ENCODE measurements at places on chromosomes 11 and 22. TPM values are rescaled to one million over a fixed set of nuclear protein-coding genes. Genes with fewer than 3 reads are reported as not detected.

The FGF19 gene
- total RNA-seq: not detected

The PNPLA5 gene
- total RNA-seq: not detected

- DNase-seq: no peak
Measured at GRCh38 chr11:67178878-67179277, 59.8 kb downstream of the KDM2A start.

DNA sequence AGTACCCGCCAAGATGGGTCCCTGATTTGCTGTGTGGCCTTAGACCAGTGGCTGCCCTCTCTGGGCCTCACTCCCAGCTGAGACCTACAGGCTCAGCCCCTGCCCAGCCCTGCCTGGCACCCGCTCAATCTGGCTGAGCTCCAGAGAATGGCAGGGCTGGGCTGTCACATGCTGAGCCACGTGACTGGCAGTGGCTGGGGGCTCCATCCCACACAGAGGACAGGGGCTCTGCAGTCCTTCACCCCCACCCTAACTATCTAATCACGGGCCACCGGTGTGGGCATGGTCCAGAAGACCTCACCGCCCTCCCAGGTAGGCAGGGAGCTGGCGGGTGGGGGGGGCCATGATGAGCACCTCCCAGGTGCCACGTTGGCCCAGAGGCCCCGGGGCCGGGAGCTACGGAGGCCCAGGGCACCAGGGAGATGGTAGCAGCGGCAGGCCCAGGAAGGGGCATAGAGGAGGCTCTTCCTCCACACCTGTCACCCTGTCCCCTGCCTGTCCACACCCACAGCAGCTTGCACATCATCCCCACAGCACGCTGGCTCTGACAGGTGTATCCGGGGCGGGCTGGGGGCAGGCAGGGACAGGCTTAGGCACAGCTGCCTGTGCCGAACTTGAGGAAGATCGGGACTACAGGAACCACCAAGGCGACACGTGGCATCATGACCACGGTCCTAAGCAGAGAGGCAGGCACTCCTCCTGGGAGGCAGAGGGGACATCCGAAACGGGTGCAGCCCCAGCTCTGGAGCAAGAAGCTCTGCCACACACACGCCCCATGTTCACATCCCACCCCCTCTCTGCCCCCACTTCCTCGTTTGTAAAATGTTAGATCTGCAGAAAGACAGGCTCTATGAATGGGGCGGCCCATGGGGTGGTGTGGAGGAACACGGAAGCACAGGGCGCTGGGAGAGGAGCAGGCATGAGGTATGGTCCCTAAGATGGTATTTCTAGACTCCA, 1.5 kb upstream of the ALDH3B1 start:
- no peak for DNase-seq

DNA sequence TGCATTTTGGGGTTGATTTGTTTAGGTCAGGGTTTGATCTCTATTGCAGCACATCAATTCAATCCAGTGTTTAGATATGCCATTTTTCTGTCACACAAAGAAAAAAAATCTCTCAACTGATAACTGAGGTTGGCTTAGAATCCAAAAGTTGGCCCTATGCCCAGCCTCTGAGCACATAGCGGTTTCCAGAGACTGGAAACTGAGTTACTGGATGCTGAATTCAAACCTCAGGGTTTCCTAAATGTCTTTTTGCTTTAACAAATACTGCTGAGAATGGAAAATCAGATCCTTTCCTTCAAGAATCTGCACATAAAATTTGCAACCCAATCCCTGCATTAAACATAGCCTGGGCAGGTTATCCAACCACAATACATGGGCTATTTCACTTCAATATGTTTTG, 4.0 kb downstream of the P4HA3 start:
- DNase-seq: no peak

GRCh38 chr11:94511932-94512781, at the start of gene C11orf97:
C11orf97 (plus strand) TSS chr11:94512461; CDS start chr11:94512529, 68 bp downstream.
- DNase-seq: no peak

The APOL3 gene
- total RNA-seq: 53.1 TPM

The RIN1 gene
- 7.7 TPM for total RNA-seq

DNA sequence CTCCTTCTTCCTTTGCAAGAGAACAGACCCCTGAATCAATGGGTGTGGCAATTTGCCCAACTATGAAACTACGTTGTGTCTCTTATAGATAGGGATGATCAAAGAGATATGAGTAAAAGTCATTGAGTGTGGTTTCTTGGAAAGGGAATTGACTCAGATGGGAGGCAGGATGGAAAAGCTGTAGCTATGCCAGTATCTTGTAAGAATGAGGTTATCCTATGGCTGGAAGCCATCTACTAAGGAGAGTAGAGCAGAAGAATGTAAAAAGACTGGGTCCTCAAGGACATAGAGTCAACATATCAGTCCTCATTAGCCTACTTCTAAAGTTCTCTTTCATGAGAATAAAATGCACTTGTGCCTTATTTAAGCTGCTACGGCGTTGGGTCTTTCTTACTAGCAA, 78.9 kb upstream of the POU2AF2 start:
- no peak for DNase-seq

The MMP13 gene
- not detected for total RNA-seq

Measured in thoracic aorta (tissue), 2 donors.